NCI-H510A treated with DMSO at 0.1 percent for 48 hours (cell line): ENCODE measurements at places on chromosomes 5 and 9.

GRCh38 chr5:59021837-59022514 lies 439.1 kb downstream of the RAB3C start:
- peak; percentile 32 for DNase-seq

GRCh38 chr5:44770780-44771717 lies 37.7 kb upstream of the MRPS30 start:
- no peak for DNase-seq

- DNase-seq, result no peak
These were observed 60.3 kb downstream of the STX17 start for GRCh38 chr9:99966716-99967115.

DNA sequence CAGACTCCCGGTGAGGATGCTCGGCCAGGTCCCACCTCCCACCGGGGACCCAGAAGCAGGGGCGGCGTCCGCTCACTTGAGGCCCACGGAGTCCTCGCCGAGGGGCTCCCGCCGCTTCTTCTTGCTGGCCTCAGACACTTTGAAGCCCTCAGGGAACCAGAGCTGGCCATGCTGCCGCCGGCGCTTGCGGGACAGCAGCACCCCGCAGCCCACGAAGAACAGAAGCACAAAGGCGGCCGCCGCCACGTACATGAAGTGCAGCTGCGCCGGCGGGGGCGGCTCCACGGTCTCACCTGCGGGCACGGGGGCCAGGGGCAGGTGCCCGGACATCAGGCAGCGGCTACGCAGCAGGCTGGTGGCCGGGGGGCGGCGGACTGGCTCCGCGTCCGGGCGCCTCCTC lies 19.4 kb upstream of the SEC16A start:
- DNase-seq, result no peak

- no peak for DNase-seq
These were observed 140.8 kb downstream of the FGF1 start for GRCh38 chr5:142544946-142545649.

DNA sequence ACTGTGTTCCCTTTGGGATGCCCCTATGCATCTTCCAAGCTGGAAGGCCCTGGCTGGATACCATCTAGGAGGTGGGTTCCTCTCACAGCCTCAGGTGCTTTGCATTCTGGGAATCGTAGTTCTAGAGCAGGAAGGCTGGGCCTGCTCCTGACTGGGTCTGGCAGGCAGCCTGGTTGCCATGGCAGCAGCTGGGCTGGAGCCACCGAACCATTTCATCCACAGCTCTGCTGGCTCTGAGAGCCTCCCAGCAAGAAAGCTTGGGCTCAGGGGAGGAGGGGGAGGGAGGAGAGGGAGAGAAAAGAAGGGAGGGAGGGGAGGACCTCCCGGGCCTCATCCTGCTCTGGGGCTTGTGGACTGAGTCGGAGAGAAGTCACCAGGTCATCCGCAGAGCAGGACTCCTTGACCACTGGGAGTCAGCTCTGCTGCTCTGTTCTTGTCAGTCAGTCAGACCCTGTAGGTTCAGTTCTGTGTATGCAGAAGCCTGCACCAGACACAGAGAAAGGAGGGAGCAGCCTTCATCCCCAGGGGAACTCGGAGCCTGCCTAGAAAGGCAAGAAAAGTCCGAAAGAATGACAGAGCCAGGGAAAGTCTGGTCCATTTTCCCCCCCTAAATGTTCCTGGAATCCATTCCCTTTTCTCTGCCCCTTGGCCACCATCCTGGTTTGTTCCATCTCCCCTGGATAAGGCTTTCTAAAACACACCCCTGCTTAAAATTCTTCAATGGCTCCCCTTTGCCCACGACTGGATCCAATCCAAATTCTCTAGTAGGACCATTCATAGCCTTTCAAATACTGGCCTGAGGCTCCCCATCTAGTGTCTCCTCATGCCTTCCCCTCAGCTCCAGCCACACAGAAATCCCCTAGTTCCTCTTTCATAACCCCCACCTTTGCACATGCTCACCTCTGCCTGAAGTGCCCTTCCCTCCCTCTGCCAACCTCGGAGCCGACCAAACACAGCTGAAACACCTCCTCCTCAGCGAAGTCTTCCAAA lies 65.4 kb upstream of the ARAP3 start:
- peak; percentile 64 for DNase-seq

GRCh38 chr9:82148426-82148810 lies 159.8 kb downstream of the SPATA31D1 start:
- DNase-seq, result no peak
